ENCODE measurements at places on chromosomes 16 and 17.
A peak's percentile ranks its signal among the peaks of the same experiment; 100 is the strongest.

GRCh38 chr17:6120351-6120750 lies 50.2 kb downstream of the WSCD1 start:
- no peak for DNase-seq

- no peak for DNase-seq
Observed at GRCh38 chr17:57375770-57376225, 119.5 kb downstream of the MSI2 start.

DNA sequence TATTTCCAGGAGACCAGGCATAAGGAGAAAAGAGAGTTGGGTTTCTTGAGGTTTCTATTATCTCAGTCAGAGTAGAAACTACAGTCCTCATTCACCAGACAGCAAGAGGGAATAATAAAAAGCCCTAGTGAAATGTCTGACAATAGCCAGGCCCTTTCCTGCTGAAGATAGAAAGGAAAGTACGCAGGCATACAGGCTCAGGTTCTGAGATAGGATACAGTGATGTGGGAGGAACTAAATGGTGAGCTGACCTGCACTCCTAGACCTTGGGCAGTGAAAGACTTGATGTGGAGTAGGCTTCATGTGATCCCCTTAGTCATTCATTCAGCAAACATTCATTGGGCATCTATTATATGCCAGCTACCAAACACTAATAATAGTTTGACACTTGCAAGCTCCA lies 14.9 kb downstream of the ZNF821 start:
- DNase-seq: no peak

GRCh38 chr17:42266918-42267766 lies 9.0 kb downstream of the STAT5B start:
- no peak for DNase-seq

DNA sequence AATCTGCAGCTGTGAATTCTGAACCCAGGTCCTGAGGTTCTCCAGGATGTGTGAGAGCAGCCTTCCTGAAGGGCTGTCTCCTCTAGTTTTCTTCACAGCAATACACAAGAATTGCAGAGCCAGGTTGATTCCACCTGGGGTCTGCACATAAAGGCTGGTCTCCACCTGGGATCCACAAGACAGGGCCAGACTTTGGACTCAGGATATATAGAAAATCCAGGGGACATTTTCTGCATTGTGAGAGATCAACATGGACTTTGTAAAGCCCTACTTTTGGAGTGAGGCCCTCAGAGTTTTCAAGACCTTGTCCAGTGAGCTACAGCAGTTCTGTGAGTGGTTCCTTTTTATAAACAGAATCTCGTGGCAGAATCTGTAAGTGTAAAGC lies 6.3 kb downstream of the ZNF267 start:
- DNase-seq: no peak

DNA sequence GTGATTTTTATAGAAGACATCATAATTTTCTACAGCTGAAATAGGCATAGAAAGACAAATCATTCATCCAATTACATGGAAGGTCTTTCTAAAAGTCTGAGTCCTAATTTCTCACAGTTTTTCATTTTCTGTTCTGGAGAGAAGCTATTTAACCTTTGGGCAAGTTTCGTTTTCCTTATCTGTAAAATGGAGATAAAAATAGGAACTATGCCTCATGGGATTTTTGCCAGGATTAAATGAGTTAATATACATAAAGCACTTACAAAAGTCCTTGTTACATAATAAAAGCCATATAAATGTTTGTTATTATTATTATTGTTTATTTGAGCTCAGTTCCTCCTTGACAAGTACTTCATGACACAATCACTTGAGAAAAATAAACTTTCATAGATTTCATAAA lies 121.4 kb downstream of the SKAP1 start:
- no peak for DNase-seq

DNA sequence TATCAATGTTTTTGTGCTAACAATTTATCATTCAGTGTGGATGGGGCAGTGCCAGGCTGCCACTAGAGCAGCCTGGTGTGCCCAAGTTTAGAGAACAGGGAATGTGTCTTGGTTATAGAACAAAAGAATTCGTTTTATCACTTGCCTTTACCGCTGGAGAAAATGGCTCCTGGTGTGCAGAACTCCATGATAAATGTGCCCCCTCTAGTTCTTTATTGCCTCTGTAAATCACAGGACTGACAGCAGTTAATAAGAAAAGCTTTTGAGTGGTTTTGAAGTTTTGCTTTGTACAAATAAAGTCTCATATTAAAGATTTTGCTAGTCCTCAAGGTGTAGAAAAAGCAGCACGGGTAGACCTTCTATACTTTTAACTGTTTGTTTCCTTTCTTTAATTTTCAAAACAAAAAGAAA lies 28.2 kb upstream of the PSMD7 start:
- no peak for DNase-seq

- no peak for DNase-seq
Observed at GRCh38 chr16:88815901-88816589, 4.3 kb upstream of the APRT start.

- no peak for DNase-seq
Observed at GRCh38 chr17:77366206-77366557, 225.4 kb downstream of the SEC14L1 start.

GRCh38 chr17:80955671-80956280 lies 35.9 kb upstream of the CHMP6 start:
- DNase-seq: no peak

- no peak for DNase-seq
Observed at GRCh38 chr16:65071433-65072311, 50.2 kb downstream of the CDH11 start.

DNA sequence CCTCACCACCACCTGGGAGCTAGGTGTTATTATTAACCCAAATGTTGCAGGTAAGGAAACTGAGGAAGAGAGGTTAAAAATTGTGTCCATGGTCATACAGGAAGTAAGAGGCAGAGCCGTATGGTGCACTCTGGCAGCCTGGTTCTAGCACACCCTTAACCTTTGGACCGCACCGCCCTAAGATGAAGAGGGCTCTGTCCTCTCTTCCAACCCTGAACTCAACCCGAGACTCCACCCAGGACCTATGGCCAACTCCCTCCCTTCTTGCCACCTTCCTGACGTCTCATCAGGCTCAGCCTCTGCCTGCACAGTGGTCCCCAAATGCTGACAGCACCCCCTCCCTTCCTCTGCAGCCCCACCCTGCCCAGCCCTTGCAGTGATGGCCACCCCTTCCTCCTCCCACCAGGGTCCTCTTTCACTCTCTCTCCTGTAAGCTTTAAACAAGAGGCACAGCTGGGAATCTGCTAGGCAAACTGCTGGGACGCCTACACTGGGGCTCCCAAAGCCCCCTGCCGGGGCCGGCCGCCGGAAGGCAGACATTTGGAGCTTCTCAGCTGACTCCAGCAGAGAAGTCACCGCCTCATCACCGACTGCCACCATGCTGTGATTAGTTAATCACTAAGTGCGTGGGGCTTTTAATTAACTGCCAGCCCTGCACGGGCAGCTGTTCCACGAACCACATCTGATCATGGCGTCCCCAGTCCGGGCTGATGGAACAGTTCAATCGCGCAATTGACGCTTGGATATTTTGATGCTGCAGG lies 16.7 kb upstream of the C16orf78 start:
- DNase-seq: peak; percentile 65

GRCh38 chr17:75876938-75877751 lies 1.2 kb downstream of the TRIM47 start:
- DNase-seq: no peak

DNA sequence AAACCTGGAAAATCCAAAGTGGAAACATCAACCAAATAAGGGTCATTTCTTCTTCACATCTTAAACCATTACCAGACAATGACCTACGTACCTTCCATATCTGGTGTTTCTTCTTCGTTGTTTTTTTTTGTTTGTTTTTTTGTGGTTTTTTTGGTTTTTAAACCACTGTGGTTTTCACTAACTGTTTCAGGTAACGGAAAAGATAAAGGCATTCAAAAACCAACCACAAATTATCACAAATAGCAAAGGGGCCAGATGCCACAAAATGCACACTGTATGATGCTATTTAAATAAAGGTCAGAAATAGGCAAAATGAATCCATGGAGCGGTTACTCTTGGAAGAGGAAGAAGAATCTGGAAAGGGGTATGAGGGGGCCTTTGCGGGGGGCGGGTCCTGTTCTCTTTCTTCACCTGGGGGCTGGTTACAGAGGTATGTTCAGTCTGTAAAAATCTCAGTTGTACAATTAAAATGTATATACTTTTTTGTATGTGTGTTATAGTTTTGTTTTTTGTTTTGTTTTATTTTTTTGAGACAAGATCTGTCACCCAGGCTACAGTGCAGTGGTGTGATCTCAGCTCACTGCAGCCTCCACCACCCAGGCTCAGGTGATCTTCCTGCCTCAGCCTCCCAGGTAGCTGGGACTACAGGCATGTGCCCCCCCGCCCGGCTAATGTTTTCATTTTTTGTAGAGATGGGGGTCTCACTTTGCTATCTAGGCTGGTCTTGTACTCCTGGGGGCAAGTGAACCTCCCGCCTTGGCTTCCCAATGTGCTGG lies 29.6 kb downstream of the LITAF start:
- DNase-seq: no peak

DNA sequence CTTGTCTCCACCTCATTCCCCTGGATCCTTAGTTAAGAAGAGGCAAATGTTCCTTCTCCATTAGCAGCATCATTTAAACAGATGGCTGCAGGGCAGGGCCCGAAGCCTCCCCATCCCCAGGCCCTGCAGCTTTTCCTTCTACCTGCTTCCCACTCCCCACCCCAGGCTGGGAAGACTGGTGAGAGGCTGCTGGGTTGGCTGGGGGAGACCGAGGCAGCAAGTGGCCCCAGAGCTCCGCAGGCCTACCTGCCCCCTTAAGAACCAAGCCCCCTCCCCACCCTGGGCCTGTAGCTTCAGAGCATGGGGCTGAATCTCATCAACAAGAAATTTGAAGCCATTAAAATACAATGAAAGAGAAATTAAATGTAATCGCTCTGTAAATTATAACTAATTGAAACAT lies 22.1 kb upstream of the RPL38 start:
- DNase-seq: no peak

GRCh38 chr16:83948914-83949723 lies 3.9 kb upstream of the OSGIN1 start:
- no peak for DNase-seq

DNA sequence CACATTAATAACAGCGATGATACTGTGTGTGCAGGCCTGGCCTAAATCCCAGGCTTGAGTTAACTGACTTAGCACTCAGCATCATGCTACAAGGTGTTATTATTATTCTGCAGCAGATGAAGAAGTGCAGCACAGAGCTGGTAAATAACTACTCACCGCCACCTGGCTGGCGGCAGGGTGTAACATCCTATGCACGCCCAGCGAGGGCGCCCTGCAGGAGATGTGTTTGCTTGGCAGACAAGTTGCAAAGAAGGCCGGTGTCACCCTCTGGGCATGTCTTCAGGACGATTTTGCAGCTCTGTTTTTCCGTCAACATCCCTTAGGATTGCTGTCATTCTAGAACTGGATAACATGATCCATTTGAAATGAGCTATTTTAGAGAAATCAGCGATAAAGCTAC lies 30.1 kb downstream of the DNAH9 start:
- no peak for DNase-seq

GRCh38 chr16:81938326-81939163 lies 72.7 kb downstream of the SDR42E1 start:
- no peak for DNase-seq
